Activated CD8-positive, alpha-beta T cell treated with anti-CD3 and anti-CD28 coated beads, Interleukin-2, amount 10 ng/mL, durations not matched to agents 7 days and 5 days (primary cell): ENCODE measurements at places on chromosomes 7 and 10.

- DNase-seq: peak; percentile 66
Measured at GRCh38 chr10:99560277-99561126, 27.8 kb downstream of the NKX2-3 start.

GRCh38 chr10:112721080-112721698 lies 228.9 kb upstream of the TCF7L2 start:
- peak; percentile 35 for DNase-seq

DNA sequence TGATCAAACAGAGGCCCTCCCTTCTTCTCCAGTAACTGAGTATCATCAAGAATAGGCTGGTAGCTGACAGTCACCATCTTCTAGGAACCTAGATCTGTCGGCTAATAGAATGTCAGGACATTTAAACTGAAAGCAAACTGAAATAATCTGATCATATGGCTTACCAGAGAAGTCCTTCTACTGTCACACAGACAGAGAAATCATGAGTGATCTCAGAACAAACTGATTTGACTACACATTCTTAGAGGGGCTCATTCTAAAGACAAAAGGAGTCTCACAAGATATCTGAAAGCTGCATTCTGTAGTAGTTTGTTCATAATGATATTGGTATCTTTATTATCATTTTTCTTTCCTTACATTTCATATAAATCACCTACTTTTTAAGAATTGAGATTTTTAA lies 130.9 kb upstream of the ADCY1 start:
- DNase-seq: no peak

DNA sequence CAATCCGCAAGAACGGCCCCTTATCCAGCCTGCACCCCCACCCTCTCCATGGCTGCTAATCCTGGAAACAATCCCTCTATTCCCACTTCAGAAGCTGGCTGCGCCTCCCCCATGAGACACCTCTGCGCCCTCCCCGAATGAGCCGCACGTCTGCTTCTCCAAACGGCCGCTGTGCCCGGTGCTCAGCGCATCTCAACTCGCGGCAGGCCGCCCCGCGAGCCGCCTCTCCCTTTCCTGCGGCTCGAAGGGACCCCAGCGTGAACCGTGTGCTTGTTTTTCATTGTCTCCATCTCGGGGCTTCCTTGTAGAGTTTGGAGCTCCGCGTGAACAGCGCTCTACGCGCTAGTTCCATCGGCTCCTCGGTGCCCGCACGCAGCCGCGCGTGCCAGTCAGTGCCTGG lies 20.8 kb upstream of the FXYD4 start:
- DNase-seq: no peak

- DNase-seq: no peak
Measured at GRCh38 chr10:113047151-113047550, 97.1 kb downstream of the TCF7L2 start.

DNA sequence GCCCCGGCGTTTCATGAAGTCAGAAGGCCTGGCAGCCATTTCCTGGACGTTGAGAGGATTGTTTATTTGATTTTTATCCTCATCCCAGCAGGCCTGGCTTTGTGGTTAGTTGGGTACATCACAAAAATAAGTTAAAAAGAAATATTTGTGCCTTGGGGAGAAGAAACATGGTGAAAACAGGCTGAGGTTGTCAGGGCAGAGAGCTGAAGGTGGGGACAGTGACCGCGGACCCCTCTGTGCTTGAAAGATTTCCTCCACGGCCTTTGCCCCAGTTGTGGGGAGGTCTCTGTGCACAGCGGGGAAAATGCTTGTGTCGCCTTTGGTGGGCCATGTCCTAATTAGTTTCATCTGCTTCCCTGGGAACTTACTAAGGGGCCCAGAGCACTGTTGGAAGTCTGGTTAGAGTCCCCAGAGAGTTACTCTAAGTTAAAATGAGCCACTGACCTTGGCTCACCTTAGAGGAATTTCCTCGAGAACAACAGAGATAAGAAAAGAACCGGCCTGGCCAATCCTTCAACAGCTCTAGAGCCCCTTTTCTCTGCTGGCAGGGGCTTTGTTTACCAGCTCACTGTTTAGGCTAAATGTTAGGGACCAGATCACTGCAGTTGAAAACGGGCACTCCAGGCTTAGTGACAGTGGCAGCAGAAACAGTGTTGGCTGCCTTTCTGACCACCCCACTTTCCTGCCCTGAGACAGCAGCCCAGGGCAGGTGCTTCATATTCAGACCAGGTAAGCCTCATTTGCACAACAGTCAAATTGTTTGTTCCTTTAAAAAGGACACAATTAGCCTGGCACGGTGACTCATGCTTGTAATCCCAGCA lies 37.9 kb downstream of the CRCP start:
- DNase-seq: no peak

GRCh38 chr7:153472516-153472915 lies 579.7 kb upstream of the DPP6 start:
- DNase-seq: no peak

DNA sequence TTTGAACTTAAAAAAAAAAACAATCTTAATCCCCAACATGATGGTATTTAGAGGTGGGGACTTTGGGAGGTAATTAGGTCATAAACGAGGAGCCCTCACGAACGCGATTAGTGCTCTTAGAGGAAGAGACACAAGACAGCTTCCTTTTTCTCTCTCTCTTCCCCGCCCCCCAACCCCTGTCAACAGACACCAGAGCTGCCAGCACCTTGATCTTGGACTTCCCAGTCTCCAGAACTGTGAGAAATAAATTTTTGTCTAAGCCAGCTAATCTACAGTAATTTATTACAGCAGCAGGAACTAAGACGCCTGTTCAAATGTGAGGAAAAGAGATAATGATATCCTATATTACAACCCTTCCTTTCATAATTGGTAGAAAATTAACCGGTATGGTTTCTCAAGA lies 40.1 kb downstream of the RELN start:
- no peak for DNase-seq

DNA sequence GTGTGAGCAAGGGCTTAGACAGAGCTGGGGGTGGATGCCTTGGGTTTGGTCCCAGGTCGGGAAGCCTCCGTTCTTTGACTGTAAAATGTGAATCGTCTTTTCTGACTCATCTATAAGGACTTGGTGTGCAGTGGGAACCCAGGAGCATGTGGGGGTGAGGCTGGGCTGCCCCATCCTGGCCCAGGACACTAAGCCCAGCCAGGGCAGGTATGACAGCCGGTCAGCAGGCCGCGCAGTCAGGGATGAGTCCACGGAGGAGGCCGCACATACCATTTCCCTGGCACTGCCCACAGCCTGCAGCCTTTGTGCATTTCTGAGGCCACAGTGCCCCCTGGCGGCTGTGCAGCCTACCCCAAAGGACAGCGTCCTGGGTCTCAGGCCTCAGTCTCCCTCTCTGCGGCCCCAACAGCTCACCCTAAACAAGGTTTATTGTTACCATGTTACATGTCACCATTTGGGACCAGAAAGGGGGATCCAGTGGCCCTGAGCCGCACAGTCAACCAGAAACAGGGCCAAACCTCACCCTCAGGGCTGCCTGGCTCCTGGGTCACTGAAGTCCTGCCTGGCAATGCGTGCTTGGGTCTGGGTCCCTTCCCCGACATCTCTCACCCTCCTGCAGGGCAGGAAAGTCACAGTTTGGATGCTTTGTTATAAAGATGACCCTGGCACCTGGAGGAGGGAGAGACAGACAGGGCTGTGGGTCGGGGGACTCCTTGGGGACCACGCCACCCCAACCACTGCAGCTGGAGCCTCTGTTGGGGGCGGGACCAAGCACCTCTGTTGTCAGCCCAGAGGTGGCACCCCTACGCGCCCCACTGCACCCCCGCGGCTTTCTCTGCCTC lies 14.4 kb upstream of the SH2B2 start:
- peak; percentile 76 for DNase-seq

DNA sequence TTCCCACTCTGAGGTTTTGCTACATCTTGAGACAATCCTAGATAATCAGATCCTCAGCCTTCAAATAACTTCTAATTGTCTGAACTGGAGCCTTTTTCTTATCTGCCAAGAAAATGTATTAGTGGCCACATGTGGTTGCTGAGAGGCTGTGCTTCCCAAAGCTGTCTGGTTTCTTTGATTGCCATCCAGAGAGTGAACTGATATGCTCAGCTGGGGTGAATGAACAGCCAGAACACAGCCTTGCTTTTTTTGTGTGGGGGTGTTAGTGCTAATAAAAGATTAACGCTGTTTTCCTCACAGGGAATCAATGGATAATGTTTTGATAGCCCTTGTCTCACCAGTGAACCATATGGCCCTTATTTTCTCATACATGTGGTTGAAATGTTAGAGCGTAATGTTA lies 66.9 kb downstream of the BBS9 start:
- DNase-seq: no peak

- no peak for DNase-seq
Measured at GRCh38 chr7:102285540-102286236, 980 bp upstream of the SH2B2 start.

DNA sequence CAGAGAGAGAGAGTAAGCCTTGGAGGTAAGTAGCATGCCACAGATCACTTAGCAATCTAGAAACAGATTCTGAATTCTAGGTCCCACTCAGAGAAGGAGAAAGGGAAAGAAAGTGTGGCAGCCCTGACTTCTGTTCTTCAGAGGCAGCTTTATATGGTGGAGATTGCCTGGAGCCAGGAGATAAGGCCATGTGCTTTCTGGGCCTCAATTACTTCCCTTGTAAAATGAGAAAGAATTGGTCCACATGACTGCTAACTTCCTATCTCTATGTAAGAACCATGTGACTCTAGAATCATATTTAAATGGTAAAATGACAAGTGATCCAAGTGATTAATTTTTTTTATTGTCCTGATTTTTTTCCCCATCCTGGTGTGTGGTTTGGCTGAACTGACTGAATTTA lies 64.1 kb downstream of the HHEX start:
- DNase-seq: no peak

GRCh38 chr7:7857143-7857583 lies 111.4 kb upstream of the GLCCI1 start:
- DNase-seq: no peak

GRCh38 chr10:133475425-133475734 lies 21.6 kb downstream of the SCART1 start:
- peak; percentile 53 for DNase-seq

DNA sequence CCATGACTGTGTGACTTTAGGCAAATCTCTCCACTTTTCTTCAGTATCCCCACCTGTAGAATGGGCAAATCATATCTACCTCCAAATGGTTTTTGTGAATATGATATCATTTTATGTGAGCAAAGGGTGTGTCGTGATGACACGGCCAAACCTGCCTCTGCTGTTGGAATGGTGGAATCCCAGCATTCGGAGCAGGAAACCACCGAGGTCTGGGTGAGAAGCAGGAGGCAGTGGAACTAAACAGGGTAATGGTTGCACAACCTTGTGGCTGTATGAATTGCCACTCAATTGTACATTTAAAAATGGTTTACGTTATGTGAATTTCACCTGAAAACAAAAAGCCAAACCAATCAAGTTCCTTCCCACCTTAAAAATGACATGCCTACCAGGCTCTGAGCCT lies 131.4 kb upstream of the ZMIZ1 start:
- DNase-seq: no peak

DNA sequence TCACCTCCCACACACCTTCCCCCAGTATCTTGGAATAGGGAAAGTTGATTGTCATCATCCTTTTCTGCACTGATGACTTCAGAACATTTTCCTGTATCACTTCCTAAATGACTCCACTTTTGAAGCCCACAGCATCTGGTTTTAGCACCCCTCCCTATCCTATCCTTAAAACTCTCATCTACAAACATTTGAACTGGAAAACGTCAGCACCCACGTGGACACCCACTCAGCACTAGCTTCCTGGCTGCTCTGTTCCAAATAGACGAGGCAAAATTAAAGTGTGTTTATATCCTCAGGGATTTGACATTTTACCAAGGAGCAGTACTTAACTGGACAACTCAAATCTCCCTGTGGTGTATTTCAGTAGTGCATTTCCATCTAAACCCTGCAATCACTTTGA lies 73.9 kb downstream of the REEP3 start:
- no peak for DNase-seq

DNA sequence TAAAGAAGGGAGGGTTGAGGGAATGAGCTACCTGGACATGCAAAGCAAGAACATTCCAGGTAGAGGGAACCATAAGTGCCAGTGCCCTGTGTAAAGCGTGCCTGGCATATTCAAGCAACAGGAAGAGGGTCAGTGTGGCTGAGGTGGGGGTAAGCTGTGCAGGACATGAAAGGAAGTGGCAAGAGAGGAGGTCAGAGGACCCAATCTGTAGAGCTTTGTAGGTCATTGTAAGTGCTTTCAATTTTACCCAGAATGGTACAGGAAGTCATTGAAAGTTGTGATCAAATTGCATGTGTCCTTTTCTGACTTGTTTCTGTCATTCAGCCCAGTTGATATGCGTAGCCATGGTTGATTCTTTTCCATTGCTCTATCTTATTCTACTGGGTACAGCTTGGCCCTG lies 156.6 kb downstream of the NOC3L start:
- DNase-seq: no peak

DNA sequence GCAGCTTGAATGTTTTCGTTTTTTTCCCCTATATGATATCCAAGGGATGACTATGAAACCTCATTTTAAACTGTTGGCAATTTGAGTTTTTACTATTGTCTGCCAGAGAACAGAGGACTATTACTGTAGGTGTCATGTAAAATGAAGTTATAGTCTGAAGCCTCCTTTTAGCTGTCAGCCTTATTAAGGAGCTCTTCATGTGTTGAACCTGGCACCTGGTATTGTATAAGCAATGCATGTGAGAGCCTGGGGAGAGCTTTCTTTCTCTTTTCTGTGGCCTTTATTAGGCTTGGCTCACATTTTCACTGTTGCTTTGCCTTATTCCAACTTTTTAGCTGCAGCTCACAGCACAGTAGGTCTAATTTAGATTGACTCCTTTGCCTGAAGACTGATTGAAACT lies 119.1 kb upstream of the FOXP2 start:
- no peak for DNase-seq

- DNase-seq: no peak
Measured at GRCh38 chr7:115635376-115635775, 395.2 kb downstream of the TFEC start.

DNA sequence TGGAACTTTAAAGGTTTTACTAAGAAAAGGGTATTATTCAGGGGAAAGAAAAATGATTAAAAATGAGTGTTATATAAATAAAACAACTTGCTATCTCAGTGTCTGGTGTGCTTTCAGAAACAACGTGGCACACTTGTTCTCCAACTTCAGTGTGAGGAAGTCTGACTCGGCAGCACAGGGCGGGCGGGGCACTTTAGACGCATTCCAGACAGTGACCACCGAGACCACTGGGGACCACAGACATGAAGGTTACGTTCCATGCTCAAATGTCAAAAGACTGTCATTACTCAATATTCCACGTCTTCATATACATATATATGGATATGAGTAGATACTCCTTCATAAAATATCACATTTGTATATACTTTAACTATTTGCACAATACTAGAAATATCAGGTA lies 87.0 kb downstream of the LARP4B start:
- DNase-seq: no peak

- no peak for DNase-seq
Measured at GRCh38 chr7:149735181-149735602, 38.2 kb downstream of the ZNF467 start.

- DNase-seq: no peak
Measured at GRCh38 chr10:92420546-92421275, 129.7 kb downstream of the MARCHF5 start.

GRCh38 chr10:125482637-125483036 lies 200.3 kb downstream of the TEX36 start:
- DNase-seq: no peak
